ENCODE measurements at places on chromosomes 2 and 18.
A peak's percentile ranks its signal among the peaks of the same experiment; 100 is the strongest.

DNA sequence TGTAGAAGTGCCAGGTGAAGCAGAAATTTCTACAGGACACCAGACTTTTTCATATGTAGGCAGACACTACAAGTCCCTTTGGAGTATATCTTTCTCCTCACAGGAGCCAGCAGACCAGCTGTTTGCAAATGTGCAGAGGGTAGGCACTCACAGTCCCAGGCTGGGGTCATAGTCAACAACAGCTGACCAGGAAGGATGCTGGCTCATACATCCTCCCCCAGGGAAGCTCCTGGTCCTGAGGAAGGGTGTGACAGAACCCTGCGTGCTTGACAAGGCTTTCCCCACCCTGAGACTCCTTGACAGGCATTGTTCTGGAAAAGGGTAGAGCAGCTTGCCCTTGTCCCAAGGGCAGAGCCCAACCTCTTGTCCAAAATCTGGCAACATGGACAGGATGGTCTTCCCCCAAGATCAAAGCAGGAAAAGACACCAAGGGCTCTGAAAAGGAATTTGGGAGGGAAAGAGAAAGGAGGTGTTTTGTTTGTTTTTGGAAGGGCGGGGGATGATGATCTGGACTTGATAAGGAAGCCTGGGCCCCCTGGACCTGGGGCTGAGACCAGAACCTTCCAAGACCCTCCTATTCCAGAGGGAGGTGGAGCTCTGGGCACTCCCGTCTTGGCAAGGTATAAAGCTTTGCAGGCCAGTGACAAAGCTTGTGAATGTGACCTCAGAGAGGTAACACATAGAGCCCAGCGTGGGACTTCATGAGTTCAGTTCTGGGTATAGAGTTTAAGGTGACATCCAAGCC is 87.1 kb downstream of the GFPT1 start:
- DNase-seq: no peak

DNA sequence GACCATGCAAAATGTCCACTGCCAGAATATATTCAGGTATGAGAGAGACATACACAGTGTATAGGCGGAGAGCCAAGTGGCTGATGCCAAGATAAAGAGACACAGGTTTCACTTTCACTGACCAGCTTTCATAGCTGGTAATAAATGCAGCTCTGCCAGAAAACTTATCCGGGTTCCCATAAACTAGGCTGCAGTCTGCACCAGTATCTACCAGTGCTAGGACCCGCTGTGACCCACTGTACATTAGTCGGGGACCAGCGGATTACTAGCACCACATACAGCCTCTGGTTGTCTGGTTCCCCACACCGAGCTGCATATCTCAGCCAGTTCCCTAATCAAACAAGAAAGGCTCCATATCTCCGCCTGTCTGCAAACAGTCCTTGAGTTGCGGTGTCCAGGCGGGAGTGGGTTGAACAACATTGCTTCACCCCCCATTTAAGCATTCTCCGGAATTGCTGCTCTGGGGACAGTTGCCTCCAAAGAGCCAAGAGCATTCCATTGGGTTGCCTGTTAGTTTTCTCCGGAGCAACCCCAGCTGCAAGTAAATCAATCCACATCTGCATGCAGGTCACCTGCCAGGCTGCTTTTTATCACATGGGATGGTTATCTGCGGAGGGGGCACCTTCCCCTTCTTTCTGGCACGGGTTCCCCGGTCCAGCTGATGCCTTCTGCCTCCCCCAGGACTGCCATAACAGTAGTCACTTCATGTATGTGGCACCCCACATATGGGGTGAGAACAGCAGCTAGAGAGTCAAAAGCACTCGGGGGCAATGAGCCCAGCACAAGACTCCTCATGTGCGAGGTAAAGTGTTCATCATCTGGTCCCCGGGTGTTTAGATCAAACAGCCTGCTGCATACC is 18.0 kb upstream of the KLHL23 start:
- DNase-seq: no peak

GRCh38 chr2:147364597-147364996 is 480.2 kb upstream of the ACVR2A start:
- no peak for DNase-seq

DNA sequence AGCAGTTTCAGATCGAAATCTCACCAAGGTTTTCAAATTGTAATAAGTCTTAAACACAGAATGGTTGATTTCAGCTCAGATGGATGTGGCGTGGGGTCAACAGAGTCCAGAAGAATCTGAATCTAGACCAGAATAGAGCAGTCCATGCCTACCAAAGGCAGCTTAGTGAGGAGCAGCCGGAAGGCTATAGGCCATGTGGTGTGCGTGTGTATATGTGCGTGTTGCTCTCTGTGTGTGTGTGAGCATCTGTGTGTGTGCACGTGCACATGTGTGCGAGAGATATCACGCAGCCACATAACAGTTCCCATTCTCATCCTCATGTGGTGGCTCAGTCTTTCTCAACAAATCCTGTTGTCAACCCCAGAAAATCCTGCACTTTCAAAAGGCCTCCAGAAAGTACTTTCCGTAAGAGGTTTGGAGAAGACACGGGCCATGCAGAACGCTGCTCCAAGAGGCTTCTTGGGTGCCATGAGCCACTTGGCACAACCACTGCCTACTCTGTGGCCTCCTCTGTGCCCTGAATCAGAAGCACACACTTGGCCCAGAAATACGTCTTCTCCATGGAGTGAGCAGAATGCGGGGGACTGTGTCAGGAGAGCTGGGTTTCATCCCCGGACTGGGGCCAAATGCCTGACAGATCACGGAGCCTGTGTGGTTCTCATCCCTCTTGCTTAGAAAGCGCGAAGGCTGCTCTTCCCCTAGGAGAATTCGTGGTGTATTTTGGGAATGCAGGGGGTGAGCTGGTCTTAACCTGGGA is 67.3 kb downstream of the ACKR3 start:
- no peak for DNase-seq

GRCh38 chr2:222535477-222535876 is 111.1 kb downstream of the SGPP2 start:
- DNase-seq: no peak

DNA sequence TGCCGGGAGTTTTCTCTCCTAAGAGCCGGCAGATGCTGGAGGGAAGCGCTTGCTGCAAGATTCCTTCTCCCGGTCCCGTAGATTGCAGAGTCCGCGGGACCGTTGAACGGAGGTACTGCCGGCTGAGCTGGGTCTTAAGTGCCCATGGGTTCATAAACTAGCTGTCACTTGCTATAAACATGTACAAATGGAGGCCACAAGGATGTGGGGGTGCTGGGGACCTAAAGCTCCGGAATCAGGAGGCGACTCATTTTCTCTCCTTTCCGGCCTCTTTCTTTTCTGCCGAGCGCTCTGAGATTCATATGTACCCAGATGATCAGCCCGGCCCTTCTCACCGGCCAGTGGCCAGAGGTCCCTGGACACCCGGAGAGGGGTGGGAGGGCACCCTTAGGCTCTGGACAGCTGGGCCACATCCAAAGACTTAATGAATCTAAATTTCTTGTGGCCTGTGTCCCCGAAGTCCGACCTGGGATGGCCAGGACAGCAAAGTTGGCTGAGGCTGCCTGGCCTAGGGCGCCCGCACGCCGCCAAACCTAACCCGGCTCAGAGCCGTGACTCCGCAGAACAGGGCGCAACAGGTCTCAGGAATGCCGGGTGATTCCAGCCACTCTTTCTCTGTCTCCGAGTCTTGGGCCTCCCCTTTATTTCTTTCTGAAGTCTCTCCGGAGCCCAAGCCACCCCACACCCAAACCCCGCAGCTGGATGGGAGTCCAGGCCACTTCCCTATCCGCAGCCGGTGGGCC is 2.4 kb upstream of the PAX3 start:
- DNase-seq: no peak

GRCh38 chr2:125224830-125225229 is 1199.7 kb downstream of the CNTNAP5 start:
- DNase-seq: peak; percentile 44

GRCh38 chr2:45332094-45332493 is 279.0 kb downstream of the SRBD1 start:
- DNase-seq: no peak

DNA sequence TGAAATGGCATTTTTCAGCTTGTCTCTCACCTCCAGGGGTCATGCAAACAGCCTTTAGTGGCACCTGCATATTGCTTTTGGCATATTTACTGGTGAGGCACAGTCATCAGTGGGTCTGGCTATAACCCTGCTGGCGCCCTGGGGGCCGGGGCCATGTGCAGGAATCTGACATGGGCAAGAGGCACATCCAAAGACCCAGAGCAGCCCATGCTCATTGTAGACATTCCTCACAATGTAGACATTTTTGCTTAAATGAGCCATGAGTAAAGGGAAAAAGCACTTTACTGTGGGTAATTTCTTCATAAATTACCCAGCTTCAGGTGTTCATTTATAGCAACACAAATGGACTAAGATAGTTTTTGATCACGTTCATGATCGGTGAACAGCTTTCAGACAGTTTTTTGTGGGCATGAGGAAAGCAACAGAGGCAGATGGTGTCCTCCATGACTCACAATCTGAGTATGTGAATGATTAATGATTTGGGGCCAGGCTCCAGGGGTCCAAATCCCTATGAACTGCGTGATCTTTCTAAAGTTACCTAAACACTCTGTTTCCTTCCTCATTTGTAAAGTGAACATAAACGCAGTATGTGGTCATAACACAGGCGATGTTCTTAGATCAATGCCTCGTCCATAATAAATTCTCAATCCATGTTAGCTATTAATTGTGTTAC is 85.8 kb downstream of the LIPG start:
- no peak for DNase-seq

DNA sequence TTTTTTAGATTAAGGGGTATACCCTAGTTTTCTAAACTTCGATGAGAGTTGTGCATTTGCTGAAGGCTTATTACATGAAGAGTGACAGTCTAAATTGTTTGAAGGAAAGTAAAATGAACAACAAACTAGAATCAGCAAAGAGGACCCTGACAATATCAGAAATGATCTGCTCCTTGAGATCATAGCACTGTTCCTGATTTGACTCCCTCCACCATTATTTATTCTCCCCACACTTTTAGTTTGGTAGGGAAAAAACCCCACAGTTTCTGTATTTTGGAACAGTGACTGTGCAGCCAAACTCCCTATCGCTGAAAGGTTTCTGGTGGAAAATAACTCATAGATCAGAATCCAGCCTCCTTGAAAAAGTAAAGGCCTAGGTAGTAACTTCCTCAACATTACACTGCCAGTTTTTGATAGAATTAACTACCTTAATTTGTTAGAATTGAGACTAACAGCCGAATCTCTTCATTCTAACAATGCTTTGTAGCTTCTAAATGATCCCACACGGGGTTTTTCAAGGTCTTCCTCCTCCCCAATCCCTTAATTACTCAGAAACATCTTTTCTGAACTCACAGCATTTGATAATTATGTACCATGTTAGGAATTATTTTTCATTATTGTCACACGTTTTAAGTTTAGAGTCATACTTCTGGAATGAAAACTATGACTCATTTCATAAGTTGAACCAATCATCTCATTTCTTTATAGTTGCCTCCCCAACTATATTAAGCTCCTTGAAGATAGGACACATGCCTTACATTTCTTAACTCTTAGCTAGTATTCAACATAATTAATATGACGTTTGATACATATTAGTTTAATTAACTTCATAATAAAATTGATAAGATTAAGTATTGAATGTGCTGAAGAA is 2.9 kb downstream of the MYL12A start:
- peak; percentile 21 for DNase-seq

GRCh38 chr2:205892251-205892655 is 193.7 kb downstream of the INO80D start:
- no peak for DNase-seq

DNA sequence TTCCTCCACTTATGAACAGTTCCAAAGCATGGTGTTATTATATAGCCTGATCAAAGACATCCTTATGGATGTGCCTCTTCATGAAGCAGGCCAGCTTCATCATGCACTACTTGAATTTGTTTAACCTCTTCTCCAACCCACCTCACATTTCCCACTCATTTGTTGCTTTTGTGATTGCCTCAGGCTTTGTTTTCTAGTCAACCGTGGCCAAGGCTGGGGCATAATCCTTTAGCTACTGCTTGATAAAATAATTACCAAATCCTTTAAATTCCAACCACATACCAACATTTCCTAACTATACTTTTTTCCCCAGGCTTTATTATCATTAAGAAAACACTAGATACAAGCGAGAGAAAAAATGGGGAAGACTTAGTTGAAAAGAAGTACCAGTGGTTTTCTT is 39.6 kb upstream of the SCN1A start:
- DNase-seq: no peak

- no peak for DNase-seq
These were observed 12.3 kb upstream of the SNTG2 start for GRCh38 chr2:938181-939005.

DNA sequence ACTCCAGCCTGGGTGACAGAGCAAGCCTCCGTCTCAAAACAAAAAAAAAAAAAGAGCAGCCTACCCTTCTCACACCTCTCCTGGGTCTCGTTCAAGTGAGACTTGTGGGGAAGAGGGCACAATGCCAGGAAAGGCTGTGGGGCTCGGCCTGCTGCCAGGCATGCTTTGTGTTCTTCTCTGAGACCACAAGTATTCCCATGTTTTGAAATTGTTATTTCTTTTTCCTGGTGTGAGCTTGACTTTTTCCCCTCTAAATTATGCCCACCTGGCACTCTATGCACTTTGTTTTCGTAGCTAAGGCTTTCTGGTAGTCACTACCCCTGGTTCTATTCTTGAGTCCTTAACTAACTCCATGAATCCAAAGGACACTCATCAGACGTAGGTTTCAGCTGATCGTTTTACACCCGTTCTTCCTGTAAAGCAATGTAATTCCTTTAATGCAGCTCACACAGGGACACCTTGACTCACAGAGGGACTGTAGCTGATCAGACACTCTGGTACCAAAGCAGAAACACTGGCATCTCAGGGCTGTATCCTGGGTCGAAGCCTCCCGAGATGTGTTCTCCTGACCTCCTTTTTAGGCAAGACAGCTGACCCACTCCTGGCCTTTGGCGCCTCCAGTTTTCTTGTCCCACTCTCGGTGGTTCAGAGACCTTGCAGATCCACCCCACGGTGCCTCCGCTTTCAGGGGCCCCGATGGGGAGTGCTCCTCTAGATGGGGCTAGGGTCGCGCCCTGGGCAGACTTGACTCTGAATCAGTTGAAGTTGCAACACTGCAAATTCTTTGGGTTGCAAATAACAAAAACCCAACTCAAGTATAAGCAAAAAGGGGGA is 193.3 kb upstream of the AGAP1 start:
- no peak for DNase-seq

- no peak for DNase-seq
These were observed 44.5 kb downstream of the TXNL1 start for GRCh38 chr18:56593906-56594305.

DNA sequence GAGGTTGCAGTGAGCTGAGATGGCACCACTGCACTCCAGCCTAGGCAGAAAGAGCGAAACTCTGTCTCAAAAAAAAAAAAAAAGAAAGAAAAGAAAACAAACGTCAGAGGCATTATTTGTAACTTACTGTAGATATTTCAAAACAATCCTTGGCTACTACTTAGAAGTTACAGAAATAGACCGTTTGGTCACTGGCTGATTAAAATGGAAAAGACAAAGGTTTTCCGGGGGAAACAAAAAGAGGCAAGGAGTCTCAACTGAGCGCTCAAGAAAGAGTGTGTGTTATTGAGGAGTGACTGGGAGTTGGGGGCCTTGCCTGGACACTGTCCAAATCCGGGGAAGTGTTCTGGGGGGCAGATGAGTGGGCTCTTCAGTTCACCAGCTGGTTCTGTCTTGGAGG is 47.6 kb downstream of the TEX44 start:
- DNase-seq: no peak

- DNase-seq: peak; percentile 15
These were observed 89.7 kb downstream of the POLE4 start for GRCh38 chr2:75047992-75048625.

Data from NCI-H460 (cell line).